ENCODE measurements at places on chromosomes 2 and 18.

DNA sequence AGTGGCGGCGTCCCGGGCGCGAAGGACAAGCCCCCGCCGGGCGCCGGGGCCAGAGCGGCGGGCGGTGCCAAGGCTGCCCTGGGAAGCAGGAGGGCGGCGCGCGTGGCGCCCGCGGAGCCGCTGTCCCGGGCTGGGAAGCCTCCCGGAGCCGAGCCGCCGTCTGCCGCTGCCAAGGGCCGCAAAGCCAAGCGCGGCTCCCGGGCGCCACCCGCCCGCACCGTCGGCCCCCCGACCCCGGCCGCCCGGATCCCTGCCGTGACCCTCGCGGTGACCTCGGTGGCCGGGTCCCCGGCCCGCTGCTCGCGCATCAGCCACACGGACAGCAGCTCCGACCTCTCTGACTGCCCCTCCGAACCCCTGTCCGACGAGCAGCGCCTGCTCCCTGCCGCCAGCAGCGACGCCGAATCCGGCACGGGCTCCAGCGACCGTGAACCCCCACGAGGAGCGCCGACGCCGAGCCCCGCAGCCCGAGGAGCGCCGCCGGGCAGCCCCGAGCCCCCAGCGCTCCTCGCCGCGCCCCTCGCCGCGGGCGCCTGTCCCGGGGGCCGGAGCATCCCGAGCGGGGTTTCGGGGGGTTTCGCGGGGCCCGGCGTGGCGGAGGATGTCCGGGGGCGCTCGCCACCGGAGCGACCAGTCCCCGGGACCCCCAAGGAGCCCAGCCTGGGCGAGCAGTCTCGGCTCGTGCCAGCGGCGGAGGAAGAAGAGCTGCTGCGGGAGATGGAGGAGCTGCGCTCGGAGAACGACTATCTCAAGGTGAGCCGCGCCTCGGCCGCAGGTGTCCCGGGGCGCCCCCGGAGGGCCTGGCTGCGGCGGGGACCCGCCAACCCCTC, 820 bp downstream of the MTCL1 start:
- DNase-seq = no peak

DNA sequence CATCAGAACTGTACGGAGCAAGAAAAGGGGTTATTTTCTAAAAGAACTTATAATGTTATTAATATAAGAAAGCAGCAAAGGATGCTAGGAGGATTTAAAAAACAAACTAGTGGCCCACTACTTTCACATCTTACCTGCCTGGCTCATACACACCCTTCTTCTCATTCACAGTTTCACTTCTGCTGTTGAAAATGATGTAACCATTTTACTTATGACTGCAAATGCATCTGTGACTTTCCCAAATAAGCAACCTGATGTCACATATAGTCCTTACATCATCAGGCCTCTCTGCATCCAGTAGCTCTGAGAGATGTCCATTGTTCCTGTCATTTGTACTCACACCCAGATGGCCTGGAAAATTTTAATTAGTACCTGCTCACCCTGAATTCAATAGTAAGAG, 101.8 kb upstream of the MYO3B start:
- no peak for DNase-seq

- DNase-seq = no peak
Measured at GRCh38 chr2:18475884-18476283, 84.6 kb downstream of the RDH14 start.

- DNase-seq = peak; percentile 84
Measured at GRCh38 chr2:19989667-19990415, at the start of gene WDR35. Gene WDR35 (minus strand): TSS chr2:19990105. CDS start chr2:19990015, 90 bp downstream.

DNA sequence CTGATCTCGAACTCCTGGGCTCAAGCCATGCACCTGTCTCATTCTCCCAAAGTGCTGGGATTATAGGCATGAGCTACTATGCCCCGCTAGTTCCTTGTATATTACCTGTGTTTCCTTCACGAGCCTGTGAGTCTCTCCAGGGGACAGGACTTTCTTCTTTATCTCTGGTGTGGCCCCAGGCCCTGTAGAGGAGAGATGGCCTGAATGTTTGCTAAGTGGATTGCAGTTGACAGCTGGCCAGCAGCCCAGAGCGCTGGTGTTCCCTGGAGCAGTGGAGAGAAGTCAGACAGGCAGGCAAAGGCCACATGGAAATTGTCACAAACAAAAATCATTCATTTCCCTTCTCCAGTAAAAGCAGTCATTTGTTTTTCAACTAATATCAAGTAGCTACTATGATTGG, 17.9 kb downstream of the LPIN1 start:
- DNase-seq = no peak

GRCh38 chr2:11820650-11821049, 74.2 kb downstream of the LPIN1 start:
- no peak for DNase-seq

- DNase-seq = no peak
Measured at GRCh38 chr2:46697830-46698323, 217.7 kb downstream of the MCFD2 start.

DNA sequence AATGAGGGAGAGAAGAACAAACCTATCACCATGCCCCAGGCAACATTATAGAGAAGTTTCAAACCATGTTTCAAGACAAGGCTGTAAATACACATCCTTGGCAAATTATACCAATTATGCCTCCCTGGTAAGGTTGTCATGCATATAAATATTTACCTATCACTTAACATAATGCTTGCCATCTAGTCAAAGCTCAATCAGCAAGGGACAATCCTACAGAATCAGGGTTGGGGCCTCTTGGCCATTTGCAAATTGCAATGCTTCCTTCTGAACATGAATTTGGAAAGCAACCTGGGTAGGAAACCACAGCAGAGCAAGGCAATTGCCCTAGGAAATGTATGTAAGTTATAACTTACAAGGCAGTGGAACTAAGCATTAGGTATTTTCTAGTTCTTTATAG, 907.2 kb upstream of the CDH2 start:
- DNase-seq = no peak

DNA sequence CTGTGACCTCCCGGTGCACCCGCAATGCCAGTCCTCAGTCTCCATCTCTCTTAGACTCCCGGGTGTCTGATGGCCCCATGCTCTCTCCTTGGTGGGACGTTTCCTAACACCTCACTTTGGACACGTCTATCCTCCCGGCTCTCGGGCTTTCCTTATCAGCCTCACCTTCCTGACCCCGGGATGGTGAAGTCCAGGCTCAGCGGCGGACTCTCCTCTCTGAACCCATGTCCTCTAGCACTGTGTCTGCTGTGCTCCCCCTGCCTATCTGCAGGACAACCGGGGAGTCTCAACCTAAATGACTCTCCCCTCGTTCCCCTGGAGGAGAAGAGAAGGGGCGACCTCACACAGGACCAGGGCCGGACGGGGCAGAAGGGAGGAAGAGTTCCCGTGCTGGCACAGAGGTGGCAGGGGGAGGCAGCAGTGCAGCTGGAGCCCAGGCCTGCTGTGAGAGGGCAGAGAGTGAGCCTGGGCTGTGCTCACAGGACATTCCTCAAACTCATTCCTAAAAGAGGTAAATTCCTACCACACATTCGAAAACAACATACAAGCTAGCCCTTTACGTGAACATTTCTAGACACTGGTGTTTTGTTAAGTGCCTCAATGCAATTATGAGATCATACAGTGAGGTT, 41.9 kb downstream of the MBP start:
- no peak for DNase-seq

DNA sequence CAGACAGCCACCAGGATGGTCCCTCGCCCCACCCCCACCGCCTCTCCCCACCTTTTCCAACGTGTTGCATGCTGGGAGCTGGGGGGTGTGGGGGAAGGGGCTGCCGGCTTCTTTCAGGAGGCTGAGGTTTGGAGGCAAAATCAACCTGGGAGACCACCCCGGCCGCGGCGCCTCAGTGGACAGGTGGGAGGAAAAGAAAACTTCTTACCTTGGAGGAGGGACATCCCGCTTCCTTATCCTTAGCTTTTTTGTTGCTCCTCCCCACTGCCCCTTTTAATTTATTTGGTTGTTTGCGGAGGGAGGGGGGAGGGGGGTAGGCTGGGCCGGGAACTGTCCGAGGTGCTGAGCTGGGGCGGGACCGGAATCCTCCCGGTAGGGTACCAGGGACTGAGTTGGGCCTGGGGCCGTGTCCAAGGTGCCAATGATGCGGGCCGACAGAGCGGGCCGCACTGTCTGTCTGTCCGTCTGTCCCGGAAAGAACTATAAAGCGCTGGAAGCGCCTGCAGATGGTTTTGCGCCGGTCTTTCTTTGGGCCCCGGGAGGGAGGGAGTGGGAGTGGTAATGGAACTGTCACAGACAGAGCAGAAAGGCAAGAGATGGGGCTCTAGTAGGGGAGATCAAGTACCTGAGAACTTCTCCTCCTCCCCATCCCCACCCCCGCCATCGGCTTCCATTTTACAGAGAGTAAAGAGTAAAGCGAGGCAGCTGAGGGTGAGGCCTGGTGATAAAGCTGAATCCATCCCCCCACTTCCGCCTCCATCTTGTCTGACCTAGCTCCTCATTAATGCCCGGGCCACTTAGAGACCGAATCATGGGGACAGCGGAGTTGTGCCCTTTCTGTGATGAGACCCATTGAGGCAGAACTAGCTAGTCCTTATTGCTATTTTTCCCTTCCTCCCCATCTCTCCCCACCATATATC, 2.4 kb downstream of the CDK5R2 start:
- no peak for DNase-seq

GRCh38 chr2:153101187-153101586, 377.4 kb downstream of the RPRM start:
- DNase-seq = no peak

GRCh38 chr18:78293540-78293939, 686.1 kb upstream of the SALL3 start:
- DNase-seq = no peak

DNA sequence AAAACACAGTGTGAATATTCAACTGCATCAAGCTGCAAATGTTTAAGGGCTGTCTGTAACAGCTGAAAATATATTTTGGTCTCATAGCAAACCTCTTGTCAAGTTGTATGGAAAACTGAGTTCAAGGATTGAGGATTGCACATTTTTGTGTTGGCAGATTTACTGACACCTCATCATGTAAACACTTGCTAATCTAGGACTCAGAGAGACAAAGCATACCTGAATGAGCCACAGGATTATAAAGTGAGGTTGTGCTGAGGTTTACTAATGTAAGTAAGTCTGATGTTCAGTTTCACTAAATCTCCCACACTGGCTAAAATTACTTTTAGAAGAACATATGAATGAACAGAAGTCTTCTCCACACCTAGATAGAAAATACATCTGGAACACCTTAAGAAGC, 1993.1 kb upstream of the CELF4 start:
- DNase-seq = no peak

DNA sequence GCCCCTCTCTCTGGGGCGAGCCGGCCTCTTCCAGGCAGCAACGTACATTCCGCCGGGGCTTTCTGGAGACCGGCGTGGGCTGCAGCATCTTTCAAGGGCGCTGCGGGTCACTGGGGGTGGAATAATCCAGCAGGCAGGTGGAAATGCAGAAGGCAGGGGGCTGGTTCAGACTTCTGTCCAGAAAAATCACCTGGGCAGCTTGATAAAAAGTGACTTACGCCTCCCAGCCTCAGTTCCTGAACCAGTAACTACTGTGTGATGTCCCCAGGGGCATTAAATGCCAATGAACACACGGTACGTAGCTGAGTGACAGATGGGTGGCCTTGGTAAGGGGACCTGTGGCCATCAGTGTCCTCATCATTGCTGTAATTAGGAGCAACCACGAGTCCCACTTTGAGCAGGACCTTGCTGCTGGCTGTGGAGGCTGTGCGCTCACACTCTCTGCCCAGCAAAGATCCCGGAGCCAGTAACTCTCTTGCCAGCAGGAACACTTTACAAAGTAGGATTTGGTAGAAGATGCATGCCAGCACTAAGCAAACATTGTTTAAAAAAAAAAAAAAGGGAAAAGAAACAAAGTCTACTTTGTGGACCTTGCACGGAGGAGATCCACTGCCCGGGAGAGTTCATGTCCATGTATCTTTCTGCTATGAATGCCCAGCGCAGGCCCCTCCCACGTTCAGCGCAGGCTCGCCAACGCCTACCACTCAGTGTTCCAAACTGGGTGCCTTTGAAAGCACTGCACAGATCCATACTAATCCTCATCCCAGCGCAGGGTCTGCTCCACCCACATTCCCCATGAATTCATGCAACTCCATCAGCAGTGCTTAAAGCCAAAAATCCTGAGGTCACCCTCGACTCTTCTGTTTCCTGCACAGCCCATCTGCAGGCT, 177.3 kb downstream of the HDAC4 start:
- DNase-seq = no peak

GRCh38 chr2:238255151-238255551, 15.3 kb upstream of the HES6 start:
- DNase-seq = no peak

- no peak for DNase-seq
Measured at GRCh38 chr2:128227862-128228261, 90.8 kb downstream of the HS6ST1 start.

GRCh38 chr2:133952896-133953295, 301.0 kb upstream of the MGAT5 start:
- no peak for DNase-seq

DNA sequence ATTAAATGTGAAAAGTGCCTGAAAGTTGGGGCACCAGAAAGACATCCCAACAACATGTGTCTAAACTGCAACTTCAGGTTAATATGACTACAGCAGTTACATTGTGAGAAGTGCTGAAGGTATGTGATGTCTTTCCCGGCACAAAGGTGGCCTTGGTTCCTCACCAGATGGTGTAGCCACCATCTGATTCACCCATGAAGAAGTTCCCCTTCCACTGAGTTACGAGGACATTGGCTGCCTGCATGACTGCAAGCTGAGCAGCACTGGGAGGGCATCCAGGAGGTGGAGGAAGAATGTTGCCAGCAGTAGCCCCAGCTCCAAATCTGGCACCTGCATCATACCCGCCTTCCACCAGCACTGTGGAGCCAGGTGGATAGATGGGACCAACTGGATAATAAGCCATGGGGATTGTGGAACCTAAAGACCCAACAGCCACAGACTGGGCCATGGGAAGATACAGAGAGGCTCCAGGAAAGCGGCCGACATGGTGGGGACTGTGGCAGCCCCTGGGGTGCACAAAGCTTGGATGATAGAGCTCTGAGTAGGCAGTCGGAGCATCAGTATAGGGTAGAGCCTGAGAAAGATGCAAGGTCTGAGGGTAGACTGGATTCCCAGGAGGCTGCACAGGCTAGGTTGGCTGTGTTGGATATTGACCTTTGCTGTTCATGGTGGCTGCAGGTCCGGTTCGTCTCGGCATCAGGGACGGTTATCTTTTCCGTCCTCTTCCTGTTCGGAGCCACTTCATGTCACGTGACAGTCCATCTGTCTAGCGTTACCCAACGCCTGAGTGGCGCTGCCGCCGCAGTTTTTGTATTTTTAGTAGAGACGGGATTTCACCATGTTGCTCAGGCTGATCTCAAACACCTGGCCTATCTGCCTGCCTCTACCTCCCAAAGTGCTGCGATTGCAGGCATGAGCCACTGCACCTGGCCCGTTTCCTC, 36.9 kb downstream of the SUMO1 start:
- no peak for DNase-seq

- no peak for DNase-seq
Measured at GRCh38 chr18:12302391-12303147, 5.5 kb upstream of the TUBB6 start.

GRCh38 chr2:134869946-134870736, 31.7 kb downstream of the ACMSD start:
- DNase-seq = no peak

DNA sequence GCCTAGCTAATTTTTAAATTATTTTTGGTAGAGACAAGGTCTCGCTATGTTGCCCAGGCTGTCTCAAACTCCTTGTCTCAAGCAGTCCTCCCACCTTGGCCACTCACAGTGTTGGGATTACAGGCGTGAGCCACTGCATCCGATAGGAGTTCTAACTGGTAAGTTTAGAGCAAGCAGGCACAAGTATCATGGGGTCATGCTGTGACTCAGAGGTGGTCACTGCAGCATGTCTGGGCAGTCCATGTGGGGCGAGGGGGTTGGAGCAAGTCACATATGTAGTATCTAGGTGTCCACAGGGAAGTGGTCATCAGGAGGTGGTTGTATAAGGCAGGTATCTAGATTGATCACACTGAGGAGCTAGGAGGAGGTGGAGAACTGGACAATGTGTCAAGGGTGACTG, 22.7 kb upstream of the STARD7 start:
- no peak for DNase-seq

Measured in activated gamma-delta T cell treated with anti-CD3 and anti-CD28 coated beads, Interleukin-2, amount 50 U/mL, for 16 hours (primary cell).